ENCODE measurements at places on chromosomes 5 and 9.

DNA sequence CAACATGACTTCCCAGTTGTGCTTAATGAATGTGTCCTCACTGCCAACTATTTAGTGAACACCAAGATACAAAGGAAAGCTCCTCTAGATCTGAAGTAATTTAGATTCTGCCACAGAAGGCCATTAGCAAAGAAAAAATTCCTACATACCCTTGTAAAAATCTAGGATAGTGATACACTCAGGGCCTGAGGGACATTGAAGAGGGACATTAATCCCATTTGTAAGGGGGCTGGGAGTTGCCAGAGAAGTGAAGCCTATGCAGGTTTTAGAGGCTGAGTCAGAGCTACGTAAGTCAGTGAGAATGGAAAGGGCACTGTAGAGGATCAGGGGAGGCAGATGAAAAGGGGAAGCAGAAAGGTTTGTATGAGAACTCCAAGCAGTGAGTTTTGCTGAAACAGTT, 286.9 kb upstream of the TARS1 start:
- DNase-seq = no peak

GRCh38 chr9:96246267-96246671, 55.7 kb downstream of the HSD17B3 start:
- no peak for DNase-seq

DNA sequence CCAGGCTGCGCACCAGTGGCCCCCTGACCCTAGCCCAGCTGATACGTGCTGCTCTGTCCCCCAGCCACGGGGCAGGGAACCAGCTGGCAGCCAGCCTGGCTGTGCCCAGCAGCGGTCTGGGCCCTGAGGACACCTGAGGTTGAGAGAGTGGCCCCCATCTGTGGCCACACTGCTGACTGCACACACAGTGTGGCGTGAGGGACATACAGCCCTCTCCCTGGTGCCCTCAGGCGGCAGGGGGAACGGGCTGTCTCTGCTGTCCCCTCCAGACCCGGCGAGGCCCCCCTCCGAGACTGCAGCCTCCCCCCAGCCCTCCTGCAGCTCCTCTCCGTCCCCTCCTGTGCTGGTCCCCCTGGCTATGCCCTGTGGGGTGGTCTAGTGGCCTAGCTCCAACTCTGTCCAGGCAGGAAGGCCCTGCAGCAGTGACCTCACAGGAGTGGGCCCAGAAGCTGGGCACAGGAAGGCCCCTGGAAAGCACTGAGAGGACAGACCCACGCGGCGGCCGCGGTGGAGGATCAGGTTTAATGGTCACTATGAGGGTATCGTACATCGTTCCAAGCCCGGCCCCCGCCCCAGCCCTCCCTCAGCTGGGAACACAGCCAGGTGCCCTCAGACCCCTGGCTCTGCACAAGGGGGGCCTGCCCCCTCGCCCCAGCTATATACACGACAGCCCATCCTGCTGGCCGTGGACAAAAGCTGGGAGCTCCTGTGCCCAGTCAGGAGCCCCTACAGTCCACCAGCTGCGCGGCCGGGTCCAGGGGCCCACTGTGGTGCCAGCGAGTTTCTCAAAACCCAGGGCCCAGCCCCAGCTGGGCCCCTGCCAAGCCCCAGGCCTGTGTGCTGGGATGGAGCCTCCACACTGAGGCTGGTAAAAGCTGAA, 6.8 kb upstream of the ENTPD8 start:
- DNase-seq = no peak

- DNase-seq = no peak
Measured at GRCh38 chr9:7209016-7209715, 451.4 kb downstream of the KDM4C start.

DNA sequence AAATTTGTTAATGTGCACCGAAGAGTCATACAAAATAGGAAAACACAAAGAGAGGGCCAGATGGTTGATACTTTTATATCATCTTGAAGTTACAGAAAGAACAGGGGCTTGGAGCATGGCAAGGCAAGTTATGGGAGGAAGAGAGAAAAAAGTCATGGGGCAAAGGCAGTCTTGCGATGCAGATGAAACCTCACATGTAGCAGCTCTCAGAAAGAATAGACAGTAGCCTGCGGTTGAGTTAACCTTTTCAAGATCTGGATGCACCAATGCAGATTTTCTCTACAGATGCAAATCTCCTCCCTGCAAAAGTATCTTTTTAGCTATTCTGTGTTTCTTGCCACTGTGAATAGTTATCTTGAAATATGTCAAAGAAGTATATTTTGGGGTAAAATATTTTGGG, 243.9 kb downstream of the TMEM167A start:
- no peak for DNase-seq

GRCh38 chr5:10756549-10756948, 4.5 kb downstream of the DAP start:
- no peak for DNase-seq

GRCh38 chr9:90802386-90802985, 867 bp downstream of the SYK start:
- DNase-seq = no peak

DNA sequence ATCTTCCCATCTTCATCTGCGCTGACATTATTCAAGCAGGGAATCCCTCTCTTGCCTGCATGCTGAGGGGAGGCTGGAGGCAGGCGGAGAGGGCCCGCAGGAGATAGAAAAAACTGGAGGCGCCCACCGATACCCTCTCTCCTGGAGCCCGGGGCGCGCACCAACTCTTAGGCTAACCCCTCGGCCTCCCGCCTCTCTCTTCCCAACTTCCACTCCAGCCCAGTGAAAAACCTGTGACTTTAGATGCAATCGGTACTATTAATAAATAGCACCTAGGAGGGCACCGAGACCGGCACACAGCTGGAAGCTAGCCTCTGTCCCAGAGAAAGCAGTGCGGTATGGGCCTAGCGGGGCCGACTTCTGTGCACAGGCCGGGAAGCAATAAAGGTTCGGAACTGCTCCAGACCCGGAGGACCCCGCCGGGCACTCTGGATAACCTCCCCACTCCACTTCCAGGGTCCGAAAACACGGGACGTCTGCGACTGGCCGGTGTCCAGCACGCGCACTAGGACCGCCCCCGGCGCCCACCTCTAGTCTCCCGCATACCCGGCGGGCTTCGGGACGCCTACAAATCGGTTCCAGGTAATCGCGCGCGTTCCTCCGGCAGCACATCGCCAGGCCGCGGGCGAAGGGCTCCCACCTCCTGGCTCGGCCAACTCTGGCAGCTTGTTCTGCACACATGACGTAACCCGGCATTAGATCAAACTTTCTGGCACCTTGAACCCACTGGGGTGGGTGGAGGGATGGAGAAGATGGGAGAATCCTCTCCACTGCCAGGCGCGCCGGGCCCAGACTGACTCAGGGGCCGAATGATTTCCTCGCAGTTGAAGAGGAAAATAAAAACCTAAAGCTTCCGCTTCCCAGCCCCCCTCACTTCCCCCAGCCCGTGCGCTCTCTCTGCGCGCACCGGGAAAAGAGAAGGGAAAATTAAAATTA, 1.4 kb downstream of the EFNA5 start:
- DNase-seq = no peak

All from T-helper 1 cell (primary cell).